ENCODE measurements at places on chromosomes 11 and 22.

GRCh38 chr11:13942378-13942777 lies 20.1 kb upstream of the SPON1 start:
- DNase-seq: no peak
- H3K4me1 ChIP-seq: no peaks in the 10 kb centered on the region
- no peak overlapping the region for H3K27ac ChIP-seq
- H3K4me3 ChIP-seq: no peak overlapping the region
- no peaks in the 10 kb centered on the region for H3K27me3 ChIP-seq

DNA sequence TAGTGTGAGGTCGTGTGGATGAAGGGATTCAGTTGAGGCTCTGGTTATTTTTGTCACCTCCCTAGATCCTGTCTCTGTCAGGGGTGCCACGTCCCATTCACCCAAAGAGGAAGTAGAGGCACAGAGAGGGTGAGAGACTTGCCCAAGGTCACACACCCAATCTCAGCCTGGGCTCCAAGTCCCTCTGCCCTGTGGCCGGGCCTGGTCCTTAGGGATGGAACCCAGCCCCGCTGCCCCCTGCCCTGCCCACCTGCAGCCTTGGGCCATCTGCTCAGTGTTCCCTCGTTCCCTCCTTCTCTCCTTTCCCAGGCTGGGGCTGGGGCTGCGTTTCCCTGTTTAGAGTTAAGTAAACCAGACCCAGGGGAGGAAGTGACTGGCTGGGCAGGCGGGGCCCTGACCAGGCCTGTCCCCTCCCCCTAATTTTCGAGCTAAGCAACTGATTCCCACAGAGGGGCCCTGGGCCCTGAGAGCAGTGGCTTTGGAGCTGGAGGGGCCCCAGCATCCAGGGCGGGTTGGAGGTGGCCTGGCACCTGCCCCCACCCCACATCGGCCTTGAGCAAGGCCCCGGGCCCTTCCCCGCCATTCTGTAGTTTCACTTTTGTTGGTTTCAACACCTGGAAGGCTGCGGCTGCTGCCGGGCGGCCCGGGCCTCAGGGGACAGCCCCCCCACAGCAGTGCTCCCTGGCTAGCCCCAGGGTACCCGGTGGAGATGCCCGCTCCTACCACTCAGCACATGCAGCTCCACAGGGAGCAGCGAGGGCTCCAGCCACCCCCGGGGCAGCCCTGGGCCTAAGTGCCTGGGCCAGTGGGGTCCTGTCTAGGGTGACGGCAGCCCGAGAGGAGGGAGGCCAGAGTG lies 1.5 kb downstream of the TCIRG1 start:
- no peaks in the 10 kb centered on the region for H3K27me3 ChIP-seq
- H3K27ac ChIP-seq: peak overlapping the region; percentile 92
- no peaks in the 10 kb centered on the region for H3K36me3 ChIP-seq
- peak overlapping the region; percentile 95 for H3K4me3 ChIP-seq

GRCh38 chr11:87866951-87867350 lies 308.3 kb downstream of the RAB38 start:
- no peaks in the 10 kb centered on the region for H3K36me3 ChIP-seq
- no peak overlapping the region for H3K4me3 ChIP-seq
- no peaks in the 10 kb centered on the region for H3K4me1 ChIP-seq
- no peak for DNase-seq
- H3K27ac ChIP-seq: no peak overlapping the region

DNA sequence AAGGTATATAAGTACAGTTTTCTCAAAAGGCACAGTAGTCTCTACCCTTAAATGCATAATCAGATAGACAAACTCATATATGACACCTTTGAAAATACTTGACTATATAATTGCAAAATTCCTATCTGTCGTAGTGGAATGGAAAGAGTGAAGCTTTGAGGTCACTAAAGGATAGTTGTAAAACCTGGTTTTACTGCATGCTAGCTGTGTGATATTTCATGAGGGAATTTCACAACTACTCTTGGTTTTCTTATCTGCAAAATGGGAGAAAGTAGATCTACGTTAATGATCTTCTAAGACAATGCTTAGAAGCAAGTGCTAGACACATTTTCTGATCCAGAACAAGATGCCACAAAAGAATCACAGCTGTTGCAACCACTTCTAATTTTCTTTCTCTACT lies 332.2 kb downstream of the AASDHPPT start:
- no peaks in the 10 kb centered on the region for H3K36me3 ChIP-seq
- no peak overlapping the region for H3K4me3 ChIP-seq
- no peak for DNase-seq
- H3K27me3 ChIP-seq: peaks cover 2% of the 10 kb centered on the region

DNA sequence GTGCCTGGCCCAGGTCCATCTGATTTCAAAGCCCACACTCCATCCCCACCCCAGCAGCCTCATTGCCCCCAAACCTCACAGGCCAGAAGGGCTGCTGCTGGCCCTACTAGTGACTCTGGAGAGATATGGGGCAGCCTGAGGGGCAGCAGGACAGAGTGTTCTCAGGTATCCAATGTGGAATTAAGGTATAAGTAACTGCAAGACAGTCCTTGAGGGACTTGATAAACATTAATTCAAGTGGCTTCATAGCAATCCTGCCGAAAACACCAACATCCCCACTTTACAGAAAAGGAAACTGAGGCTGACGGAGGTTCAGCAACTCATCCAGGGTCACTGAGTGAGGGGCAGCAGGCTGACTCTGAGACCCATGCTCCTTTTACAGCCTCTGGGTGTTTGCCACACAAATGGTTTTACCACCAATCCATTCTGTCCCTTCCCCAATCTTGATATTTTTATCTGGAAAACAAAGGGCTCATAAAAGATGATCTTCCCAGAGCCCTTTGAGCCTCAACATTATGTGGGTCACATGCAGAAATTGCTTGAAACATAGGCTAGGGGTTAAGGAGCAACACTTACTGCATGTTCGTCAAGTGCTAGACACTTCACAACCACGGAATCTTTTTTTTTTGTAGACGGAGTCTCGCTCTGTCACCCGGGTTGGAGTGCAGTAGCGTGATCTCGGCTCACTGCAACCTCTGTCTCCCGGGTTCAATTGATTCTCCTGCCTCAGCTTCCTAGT lies 2.3 kb downstream of the NIPSNAP1 start:
- DNase-seq: no peak
- no peaks in the 10 kb centered on the region for H3K4me1 ChIP-seq
- no peak overlapping the region for H3K27ac ChIP-seq
- H3K36me3 ChIP-seq: no peaks in the 10 kb centered on the region
- no peak overlapping the region for H3K4me3 ChIP-seq
- H3K27me3 ChIP-seq: no peaks in the 10 kb centered on the region

All from adrenal gland (tissue), 19 donors.